ENCODE measurements at places on chromosomes 12 and 14.

GRCh38 chr14:66378712-66379505, 107.3 kb upstream of the CCDC196 start:
- DNase-seq: no peak

DNA sequence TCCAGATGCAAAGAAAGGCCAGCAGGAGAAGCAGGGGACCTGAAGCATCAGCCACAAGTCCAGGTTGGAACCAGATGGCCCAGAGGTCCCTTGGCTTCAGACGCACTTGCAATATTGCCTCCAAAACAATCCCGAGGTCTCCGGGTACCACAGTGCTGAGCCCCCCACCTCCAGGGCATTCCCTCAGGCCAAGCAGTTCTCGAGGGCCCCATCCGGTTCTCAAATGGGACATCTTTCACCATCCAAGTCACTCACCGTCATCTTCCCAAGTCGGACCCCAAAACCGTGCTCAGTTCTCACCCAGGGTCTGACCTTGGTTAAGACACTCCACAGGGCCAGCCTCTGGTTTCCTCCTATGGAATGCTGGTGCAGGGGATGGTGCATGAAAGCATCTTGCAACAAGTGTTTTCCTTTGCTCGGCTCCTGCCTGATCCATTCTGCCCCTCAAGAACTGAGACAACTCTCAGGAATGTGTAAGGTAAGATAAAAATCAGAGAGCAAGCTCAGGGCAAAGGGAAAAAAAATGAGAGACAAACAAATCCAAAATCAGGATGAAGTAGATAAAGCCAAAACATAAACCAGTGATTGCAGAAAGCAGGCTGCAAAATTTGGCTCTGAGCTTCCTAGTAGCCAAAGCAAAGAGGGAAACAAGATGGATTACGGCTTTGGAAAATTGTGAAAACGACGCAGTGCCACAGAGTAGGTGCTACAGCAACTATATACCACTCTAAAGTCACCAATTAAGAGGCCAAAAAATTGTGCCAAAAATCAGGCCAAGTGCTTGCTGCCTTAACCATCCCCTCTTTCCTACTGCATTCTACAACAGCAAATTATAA, 8.0 kb downstream of the NCOR2 start:
- DNase-seq: no peak

DNA sequence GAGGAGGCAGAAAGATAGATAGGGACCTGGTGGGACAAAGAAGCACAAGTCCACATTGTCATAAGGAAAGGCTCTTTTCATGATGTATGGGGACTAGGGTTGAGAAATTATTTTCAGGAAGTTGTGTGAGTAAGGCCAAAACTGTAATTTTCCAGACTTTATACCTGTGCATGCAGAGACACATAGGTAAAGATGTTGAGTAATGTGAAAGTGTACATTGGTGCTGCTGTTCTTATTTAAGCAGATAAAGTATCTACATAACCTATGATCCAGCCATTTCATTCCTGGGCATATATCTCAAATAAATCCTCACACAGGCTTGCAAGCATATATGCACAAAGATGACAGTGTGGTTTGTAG, 332.2 kb downstream of the DUSP6 start:
- no peak for DNase-seq

GRCh38 chr12:116246490-116247179, 30.9 kb downstream of the MED13L start:
- no peak for DNase-seq

DNA sequence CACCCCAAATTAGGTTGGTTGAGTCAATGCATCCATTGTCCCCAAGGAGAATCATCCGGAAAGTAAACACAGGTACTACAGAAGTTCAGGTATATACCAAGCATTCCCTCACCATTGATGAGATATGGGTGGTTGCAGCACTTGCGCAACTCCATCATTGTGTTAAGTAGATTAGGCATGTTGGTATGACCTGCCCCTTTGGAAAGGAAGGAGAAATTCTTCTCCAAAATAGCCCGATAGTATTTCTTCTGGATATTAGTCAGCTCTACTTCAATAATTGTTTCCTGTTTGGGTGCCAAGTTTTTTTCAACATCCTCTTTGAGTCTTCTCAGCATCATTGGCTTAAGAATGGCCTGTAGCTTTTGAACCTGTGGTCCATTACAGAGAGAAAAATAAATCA, 21.3 kb upstream of the SUPT16H start:
- DNase-seq: no peak

DNA sequence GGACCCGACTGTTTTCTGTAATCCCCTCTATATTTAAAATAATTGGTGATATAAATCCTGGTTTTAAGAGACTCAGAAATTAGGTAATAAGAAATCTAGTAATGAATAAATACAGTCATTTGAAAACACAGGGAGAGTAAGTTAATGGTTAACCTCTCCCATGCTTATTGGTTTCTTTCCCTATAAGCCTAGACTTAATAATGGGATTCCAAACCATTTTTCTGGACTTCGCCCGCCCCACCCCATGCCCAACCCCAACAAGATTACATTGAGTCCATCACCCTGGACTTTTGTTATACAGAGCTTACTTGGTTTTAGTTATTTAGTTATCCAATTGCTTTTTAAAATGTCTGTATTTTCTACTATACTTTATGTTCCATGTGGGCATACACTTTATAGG, 98.7 kb downstream of the WIF1 start:
- DNase-seq: no peak

GRCh38 chr14:23174296-23175184, 8.9 kb downstream of the SLC7A8 start:
- no peak for DNase-seq

DNA sequence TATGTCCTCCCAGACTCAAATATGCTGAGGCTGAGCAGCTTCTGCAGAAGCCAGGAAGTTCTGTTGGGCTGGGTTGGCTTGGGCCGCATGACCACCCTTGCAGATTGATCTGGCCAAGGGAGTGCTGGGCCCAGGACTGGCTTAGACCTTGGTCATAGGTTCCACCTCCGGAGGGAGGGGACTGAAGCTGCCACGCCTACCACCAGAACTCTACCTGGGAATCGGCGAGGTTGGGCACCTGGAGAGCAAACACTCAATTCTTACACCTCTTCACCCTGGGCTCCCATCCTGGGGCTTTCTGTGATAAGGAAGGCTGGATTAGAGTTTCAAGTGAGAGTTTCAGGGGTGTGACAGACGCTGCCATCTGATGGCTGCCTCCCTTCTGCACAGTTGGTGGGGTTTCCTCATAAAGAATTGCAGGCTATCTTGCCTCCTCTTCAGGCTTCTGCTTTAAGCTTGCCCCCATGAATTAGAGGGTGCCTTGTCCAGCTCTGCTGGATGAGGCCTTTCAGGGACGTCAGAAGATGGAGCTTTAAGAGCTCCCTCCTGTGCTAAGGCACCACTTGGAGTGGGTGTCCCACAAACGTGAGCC, 5.8 kb downstream of the SLC24A4 start:
- no peak for DNase-seq

- DNase-seq: peak; percentile 43
Measured at GRCh38 chr12:69388371-69388770, 28.8 kb downstream of the YEATS4 start.

GRCh38 chr14:75238756-75239455, 39.7 kb upstream of the FOS start:
- no peak for DNase-seq

GRCh38 chr12:131711551-131712205, 788 bp downstream of the SFSWAP start:
- no peak for DNase-seq

DNA sequence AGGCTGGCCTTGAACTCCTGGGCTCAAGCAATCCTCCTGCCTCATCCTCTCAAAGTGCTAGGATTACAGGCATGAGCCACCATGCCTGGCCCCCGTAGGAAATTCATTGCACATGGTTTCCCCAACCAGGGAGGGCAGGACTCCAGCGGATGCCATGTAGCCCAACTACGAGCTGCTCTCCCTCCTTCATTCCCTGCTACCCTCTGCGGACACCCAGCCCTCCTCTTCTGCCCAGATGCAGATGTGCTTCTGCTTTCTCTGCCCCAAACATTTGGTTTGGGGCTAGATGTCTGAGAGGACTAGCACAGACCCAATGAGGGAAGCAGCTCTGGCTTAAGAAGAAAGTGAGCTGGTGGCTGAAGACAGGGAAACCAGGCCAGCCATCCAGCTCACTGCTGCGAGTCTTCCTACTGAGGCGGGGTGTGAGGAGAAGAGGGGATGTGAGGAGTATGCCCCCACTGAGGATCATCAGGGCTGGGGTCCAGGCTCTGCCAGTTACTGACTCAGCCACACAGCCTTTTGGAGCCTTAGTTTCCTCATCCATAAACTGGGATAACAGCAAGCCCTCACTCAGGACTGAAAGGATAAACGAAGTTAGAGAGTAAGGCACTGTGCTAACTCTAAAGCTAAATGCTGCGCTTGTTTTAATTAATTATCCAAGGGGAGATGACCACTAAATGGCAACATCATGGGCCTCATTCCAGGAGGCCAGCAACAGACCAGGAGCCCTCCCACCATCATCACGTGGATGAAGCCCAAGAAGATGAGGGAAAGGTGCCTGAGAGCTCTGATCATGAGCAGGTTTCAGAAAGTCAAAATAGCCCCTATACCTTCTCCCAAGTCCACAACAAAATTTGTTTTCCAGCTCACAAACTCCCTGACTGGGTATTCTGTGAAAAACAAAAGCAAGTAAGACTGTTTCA, 10.9 kb downstream of the CTDSP2 start:
- no peak for DNase-seq

DNA sequence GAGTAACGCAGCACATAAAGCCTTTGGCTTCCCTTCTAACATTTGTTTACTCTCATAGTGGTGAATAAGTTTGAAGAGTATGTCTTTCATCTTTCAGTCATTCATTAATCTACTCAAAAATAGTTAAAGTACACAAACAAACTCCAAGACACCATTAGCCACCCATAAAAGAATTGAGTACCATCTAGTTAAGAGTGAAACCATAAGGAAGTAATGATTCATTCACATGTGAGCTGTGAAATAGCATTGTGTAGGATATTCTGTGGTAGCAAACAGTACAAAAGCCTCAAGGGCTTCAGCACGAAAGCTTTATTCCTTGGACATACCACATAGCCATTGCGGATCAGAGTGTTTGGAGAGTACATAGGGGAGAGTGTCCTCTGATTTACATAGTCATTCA, 13.9 kb downstream of the SYT1 start:
- no peak for DNase-seq

DNA sequence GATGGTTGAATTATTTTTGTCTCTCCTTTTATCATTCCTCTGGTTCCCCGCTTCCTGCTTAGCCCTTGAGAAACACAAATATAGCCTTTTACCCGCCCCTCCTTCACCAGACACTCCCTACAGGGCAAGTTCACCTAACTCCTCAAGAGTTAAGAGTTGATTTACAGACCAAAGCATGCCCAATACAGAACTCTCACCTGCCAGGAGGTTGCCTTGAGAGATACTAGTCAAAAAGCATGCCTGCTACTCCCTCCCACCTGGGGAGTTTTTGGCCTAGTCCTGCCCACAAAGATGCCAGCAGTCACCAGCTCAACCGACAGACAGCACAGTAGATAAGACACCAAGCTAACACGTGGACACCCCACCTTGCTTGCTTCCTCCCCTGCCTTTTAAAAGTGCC, 11.2 kb downstream of the LGMN start:
- no peak for DNase-seq

DNA sequence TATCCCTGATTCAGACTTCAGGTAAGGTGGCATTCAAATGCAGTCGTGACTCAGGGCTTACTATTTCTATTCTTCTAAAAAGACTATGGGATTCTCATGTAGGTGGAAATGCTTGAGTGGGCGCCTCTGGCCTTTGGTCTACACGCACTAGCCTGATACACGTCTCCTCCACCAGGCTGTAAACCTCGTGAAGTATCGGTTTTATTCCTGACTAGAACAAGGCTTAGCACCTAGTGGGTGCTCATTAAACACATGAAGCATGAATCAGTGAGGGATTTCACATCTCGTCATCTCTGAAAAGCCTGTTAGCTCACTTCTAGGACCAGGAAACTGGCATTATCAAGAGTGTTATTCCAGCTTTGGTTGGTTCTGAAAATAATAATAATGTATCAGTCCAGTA, 17.7 kb upstream of the HNF1A start:
- DNase-seq: no peak

DNA sequence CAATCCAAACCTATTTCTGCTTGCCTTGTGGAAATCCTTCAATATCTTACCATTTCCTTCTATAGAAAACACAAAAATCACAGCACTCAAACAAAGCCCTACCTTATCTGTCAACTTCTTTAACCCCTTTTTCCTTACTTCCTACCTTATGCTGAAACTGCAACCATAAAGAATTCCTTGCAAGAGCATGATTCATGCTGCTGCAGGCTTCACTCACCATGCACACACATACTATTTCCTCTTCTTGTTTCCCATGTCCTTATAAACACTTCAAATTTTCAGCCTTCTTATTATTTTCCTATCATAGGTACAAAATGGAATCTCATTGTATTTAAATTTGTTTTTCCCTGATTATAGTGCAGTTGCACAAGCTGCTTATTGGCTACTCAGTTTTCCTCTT, 23.3 kb downstream of the LMNTD1 start:
- DNase-seq: no peak

DNA sequence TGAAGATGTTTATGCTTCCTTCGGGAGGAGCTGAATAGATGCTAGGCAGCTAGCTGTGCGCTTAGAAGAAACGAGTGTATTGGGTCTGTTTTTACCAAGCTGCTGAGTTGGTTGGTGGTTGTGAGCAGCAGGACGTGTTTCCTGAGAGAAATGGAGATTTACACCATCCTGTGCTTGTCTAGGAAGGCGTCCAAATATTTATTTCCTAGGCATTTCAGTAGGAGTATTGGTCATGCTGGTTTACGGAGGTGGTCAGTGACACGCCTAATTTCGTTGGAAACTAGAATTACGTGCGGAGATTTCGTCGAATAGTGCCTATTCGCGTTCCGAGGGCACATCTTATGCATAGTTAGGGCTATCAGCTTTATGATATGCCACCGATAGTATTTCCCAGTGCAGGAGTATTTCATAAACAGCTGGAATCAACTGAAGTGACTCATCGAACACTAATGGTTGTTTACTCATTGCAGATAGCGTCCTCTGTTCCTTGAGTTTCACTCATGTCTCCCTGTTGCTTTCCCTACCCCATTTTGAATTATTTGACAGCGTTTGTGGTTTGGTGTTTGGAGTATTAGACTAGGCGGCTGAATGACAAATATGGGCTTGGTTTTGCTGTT, 780 bp downstream of the TBC1D15 start:
- DNase-seq: no peak

- DNase-seq: no peak
Measured at GRCh38 chr12:100798286-100799160, 3.9 kb downstream of the ANO4 start.

DNA sequence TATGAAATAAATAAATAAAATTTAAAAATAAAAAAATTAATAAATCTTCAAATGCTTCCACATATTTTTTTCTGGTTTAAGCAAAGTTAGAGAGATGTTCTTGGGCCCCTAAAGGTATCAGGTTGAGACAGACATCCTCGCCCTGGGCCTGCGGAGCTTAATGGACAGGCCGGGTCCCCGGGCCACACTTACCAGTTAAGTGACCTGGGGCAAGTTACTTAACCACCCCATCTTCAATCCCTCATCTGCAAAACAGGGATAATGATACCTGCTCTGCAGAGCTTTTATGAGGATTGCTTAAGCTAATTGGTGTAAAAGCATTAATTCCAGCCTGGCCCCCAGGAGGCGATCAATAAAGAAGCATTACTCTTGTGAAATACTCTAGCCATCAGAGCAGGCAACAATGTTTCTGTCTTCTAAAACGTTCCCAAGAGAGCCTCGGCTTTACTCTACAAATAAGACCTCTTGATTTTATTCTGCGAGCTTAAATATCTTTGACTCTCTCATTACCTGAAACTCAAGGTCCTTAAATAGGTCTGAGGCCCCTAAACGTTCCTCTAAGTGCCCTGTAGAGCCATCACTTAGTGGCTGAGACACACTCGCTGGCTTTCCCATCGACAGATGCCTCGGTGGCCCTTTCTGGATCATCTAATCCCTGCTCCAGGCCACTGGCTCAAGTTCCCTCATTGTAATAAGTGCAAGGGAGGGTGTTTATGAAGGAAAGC, 81.1 kb upstream of the DIO3 start:
- no peak for DNase-seq
